ENCODE measurements at places on chromosomes 6 and 20.
A peak's percentile ranks its signal among the peaks of the same experiment; 100 is the strongest.

- DNase-seq: no peak
Measured at GRCh38 chr20:9686001-9686400, 152.9 kb downstream of the PAK5 start.

GRCh38 chr6:108687921-108688320 lies 127.2 kb downstream of the FOXO3 start:
- no peak for DNase-seq

DNA sequence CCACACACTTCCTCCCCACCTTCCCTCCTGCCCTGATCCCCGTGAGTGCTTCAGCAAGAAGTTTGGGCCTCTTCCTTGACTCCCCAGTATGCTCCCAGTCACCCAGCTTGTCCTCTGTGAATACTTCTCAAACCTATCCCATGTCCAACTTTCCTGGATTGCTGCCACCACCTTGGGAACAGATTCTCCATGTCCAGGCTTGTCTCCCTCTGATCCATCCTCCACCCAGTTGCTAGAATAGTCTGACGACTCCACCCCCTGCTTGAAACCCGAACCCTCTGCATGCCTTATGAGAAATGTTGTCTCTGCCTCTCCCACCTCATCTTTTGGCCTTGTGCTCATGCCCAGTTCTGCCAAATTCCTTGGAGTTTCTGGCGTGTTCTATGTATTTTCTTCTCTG lies 108.0 kb downstream of the PPP1R14C start:
- DNase-seq: no peak

- DNase-seq: no peak
Measured at GRCh38 chr6:110524305-110524704, 47.9 kb upstream of the SLC22A16 start.

DNA sequence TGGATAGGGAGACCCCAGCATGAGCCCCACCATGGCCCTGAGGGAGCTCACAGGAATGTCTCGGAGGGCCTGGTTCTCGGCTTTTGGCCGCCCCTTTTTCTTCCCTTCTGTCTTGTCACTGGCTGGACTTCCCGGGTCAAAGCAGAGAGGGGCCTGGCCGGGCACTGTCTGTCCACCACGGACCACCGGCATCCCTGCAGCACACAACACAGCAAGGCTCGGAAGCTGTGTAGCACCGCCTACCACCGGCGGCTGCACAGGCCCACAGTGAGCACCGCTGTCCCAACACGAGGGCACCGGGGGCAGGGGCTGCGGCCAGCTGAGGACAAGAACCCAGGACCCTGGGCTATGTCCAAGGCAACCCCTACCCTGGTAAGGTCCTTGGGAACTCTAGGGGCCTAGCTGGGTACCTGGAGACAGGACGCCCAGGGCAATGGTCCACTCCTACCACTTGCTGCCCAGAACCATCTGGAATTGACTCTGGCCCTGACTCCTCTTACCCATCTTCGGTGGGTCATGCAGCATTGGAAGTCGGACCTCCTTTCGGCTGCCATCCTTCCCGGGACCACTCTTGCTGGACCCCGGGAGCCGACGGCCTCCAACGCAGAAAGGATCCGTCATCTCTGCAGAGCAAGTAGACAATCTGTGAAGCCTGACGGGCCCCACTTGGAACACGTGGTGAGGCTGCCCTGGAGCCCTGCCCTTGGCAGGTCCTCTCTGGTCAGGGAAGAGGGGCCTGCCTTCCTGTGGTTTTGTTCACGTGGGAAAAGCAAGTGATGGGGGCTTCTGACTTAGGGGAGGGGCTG lies 2.2 kb downstream of the ZNF512B start:
- no peak for DNase-seq

- DNase-seq: no peak
Measured at GRCh38 chr6:35474131-35474941, 6.1 kb downstream of the RPL10A start.

DNA sequence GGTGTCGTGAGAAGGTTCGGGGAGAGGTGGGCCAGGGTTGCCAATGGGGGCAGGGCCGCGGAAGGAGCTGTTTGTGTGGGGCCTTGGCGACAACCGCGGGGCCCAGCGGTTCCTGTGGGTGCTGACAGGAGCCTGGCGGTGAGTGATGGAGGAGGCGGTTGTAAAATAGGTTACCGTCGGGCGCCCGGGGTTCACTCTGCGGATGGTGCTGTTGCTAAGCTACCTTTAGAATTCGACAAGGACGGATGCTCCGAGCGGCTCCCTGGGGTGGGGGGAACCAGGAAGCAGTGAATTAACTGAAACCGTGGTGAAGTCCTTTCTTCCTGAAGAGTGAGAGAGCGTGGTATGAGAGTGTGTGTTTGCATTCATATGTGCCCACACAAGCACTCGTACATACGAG lies 61.7 kb downstream of the CDH22 start:
- DNase-seq: no peak

DNA sequence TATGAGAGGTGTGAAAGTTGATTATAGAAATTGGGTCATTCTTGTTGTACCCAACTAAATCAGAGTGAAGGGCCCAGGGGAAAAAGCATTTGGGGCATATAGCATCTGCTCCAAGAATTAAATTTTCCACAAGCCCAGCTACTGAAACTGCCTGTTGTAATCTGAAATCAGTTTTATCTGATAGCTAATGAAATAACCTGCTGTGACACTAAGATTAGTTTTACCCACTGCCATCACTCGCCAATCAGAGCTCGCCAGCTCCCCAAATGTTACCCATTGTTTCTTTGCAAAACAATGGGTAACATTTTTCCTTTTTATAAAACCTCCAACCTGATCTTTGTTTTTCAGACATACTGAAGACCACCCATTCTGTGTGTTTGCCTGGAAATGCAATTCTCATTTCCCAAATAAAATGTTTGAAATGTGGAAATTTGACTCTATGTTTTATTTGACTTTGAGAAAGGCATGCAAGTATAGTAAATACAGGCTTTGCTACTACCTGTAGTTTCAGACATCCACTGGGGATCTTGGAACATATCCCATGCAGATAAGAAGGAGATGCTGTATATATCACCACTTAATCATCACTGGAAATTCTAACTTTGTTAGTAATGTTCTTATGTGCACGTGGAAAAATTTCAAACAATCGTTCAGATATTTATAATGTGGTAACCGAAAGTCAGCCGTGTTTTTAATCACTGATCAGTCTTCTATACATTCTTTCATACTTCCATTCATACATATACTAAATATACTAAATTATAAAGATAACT lies 6.3 kb upstream of the AHI1 start:
- no peak for DNase-seq

DNA sequence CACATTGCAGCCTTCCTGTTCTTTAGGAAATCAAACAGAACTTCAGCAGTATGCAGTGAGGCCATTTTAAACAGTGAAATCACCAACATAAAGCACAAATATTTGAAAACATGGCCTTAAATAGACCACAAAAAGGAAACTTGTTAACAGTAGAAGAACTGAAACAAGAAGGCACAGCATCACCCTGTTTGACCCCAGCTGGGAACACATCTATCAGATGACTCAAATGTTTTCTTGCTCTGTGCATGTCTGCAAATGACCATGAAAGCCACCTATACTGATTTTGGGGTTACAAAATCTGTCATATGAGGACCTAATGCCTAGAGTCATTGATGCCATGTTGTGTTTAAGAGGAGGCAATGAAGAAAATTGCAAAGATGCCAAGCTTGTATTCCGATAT lies 123.8 kb upstream of the ADGRF1 start:
- DNase-seq: no peak

GRCh38 chr20:63262836-63263235 lies 8.6 kb upstream of the NKAIN4 start:
- no peak for DNase-seq

- no peak for DNase-seq
Measured at GRCh38 chr6:138240476-138241245, 22.4 kb upstream of the PBOV1 start.

DNA sequence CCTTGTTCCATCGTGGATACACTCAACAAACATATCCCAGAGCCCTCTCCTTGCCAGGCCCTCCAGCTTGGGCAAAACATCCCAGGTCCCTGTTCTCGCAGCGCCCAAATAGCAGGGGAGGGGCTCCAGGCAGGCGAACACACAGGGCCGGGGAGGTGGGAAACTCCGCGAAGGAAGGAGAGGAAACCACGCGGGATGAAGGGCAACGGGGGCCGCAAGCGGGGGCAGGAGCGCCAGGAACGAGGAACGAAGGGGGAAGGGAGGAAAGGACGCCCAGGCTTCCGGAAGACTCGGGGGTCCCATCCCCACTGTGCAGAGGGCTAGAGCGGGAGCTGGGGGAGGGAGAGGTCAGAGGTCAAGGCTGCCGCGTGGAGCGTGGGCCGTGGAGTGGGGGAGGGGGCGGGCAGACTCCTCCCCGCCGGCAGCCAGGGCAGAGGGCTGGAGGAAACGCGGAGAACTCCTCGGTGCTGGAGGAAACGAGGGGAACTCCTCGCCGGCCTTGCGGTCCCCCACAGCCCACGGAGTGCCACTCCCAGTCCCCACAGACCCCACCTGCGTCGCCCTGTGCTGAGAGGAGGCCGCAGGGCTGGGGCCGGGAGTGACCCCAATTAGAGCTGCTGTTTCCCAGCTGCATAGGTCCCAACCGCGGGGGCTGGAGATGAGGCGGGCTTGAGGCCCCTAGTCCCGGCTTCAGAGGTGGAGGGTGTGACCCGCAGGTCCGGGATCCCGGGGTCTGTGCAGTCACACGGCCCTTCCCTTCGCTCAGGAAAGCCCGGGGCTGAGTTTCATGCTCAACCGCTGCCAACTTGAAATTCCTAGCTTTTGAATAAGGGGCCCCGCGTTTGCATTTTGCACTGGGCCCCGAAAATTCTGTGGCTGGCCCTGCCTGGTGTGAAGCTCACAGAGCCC lies 1.2 kb upstream of the RBM38 start:
- DNase-seq: peak; percentile 63

DNA sequence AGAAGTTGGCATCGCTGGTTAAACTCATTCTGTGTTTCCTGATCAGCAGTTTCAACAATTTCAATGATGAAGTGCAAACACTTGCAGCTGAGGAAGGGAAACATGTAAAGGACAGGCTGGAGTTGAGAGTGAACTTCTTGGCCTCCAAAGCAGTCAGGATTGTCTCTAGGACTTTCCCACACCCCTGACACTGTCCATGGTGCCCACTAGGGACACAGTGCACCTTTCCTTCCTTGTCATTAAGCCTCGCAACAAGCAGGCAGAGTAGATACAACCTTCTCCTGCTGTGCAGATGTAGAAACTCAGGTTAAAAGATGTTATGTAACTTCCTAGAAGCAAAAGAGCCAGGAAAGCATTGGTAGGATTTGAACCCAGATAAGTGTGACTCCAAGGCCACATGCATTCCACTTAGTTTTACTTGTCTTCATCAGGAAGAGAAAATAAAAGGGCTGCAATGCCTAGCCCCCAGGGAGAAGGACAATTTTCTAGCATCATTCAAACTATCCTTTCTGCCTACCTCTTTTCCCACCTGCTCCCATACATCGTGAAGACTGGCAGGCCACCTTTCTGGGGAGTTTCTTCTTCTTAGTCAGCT lies 39.2 kb upstream of the IL17A start:
- DNase-seq: no peak

- DNase-seq: no peak
Measured at GRCh38 chr6:163698086-163698485, 283.6 kb downstream of the QKI start.

- DNase-seq: no peak
Measured at GRCh38 chr20:52405986-52406385, 214.4 kb upstream of the ZFP64 start.

DNA sequence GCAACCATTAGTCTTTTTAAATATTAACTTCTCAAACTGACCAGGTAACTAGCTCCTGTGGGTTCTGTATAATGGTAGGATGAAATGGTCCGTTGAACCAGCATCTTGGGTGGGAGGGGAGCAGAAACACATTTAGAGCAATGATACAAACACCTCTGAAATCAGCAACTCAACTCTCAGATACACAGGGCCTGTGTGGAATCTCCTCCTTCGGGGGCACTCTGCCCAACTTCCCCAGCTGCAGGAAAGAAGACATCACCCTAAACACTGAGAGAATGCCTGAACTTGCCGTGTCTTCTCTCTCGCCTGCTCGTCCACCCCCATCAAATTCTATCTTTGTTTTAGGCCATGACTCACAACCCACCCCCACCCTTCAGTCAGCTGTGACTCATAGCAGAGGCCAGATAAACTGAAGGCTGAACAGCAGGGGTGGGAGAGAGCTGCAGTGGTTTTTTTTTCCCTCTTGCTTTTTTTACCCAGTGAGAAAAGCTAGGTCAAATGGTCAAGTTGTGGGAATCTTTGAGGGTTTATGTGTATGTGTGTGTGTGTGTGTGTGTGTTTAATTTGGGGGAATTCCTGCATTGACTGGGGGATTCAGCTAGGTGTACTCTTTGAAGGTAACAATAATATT lies 593.4 kb upstream of the JAG1 start:
- DNase-seq: peak; percentile 73

GRCh38 chr6:142722012-142722411 lies 223.0 kb downstream of the HIVEP2 start:
- no peak for DNase-seq

GRCh38 chr6:1479095-1479494 lies 89.7 kb downstream of the FOXF2 start:
- no peak for DNase-seq

DNA sequence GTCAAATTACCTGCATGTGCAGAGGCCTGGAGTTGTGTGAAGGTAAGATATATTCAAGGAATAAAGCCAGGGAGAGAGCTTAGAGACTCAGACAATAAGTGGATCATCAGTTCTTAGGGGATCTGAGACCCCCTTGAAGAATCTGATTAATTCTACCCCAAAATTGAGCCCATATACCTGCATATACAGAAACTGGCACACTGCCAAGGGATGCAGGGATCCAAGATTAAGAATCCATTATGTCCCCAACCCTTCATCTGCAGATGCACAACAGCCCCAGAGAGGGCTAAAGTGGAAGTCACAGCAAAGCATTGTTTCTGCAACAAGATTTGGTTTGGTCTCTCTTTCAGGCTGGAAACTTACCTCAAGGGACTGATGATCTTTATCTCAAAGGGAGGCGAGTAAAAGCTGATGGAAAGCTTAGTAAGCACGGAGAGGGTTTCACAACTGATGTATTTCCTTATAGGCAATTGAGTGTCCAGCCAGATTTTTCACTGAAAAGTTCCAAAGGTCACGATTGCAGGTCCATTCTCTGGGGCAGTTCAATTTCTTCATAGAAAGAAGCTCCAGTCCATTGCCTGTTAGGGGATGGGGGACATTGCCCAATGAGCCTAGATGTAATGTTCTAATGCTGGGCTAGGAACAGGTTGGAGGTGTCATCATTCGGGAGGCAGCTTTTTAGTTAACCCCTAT lies 20.9 kb upstream of the STK35 start:
- DNase-seq: no peak

- no peak for DNase-seq
Measured at GRCh38 chr6:5133943-5134342, 48.8 kb downstream of the PPP1R3G start.

GRCh38 chr20:48483334-48484066 lies 344.3 kb downstream of the PREX1 start:
- no peak for DNase-seq

- no peak for DNase-seq
Measured at GRCh38 chr20:63362436-63363009, 1.4 kb upstream of the CHRNA4 start.
